DMS153 (cell line): ENCODE measurements at places on chromosomes 2 and 18.

DNA sequence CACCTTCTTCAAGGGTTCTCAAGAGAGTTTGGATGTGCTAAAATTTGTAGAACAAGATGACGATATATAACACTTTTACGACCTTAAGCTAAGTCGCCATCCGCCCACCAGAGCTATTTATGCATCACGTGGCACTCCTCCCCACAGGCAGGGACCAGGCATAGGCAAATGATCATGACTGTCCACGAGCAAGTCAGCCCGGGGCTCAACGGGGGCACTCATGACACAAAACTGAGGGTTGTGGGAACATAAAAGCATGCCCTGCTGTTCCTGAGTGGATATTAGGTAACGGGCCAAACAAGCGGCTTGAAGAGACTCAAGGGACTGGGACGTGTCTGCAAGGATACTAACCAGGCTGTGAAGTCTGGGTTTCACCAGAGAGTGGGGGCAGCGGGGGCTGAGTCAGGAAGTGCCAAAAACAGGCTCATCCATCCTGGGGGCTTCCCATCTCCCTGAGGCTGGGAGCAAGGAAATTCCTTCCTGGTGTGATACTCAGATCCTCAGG is 58.1 kb downstream of the FAM178B start:
- no peak for DNase-seq

GRCh38 chr2:234366891-234367290 is 130.0 kb downstream of the ARL4C start:
- DNase-seq = peak; percentile 22

DNA sequence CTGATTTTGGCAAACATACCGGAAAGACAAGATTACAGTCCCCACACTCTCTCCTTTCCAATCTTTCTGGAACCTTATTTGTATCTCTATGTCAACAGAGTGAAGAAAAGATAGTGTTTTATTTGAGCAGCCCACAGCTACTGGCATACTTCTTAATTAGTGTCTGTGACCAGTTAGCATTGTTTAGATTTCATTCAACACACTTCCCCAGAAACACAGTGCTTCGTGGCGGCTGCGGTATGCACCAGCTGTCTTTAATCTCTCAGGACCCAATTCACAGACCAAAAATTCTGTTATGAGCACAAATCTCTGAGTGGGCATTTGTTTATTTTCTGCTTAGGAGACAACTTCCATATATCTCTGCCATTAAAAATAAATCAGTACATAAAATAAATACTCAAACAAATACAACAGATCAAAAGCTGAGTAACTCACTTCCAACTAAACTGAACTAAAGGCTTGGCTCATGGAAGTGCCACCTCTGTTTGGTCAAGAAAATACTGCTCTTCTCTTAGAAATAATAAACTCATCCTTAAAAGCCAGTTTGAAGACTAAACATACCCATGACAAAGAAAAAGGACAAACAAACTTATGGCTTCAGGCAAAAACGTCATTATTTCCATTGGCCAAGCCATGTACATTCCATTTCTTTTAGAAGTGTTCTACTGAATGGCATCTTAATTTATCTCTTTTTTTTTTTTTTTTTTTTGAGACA is 392.4 kb downstream of the TXNL1 start:
- DNase-seq = no peak

DNA sequence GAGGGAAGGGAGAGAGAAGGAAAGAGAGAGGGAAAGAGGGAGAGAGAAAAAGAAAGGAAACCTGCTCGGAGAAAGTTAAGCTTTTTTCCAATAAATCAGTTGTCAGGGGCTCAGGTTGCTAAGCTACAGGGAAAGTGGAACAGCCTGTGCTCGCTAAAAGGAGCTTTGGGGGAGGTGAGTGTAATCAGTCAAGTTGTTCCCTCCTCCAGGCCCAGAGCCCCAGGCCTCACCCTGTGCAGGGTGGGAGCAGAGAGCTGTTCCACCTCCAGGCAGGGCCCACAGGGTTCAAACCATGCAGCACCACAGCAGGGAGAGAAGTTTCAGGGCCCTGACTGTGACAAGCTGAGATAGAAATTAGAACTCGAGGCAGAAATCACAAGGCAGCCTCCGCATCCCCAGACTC is 56.4 kb upstream of the PPP1CB start:
- DNase-seq = no peak

GRCh38 chr2:33494877-33495641 is 18.6 kb downstream of the RASGRP3 start:
- DNase-seq = no peak

- DNase-seq = no peak
Observed at GRCh38 chr18:78641689-78642231, 337.9 kb upstream of the SALL3 start.

DNA sequence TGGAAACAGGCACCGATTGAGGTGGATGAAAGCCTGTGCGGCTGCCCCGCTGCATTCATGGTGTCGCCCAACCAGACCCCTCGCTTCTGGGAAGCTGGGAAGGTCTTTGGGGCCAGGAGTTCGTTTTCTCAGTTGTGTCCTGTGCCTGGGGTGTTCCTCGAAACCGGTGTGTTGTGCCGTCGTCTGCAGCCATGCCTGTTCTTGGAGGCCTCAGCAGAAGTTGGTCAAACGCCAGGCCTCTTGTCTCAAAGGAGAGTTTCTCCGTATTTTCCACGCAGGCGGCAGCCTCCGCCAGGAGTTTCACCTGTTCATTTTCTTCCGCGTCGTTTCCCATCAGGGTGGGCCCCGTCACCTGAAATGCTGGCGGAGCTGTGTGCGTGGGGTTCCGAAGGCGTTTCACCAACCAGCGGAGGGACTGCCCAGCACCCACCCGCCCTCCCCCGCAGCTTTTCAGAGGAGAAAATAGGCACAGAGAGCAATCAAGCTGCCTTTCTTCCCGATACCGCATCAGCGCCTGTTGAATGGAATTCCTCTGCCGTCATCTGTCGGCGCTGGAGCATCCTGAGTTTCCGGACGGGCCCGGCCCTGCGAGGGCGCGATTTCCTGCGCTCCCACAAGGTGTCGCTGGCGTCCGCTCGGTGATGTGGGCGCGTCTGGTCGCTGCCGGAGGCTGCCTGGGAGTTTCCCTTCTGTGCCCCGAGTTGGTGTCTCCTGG is 17.0 kb upstream of the NFATC1 start:
- DNase-seq = no peak

- no peak for DNase-seq
Observed at GRCh38 chr18:70535041-70535440, 246.2 kb downstream of the SOCS6 start.

GRCh38 chr2:209476367-209477208 is 52.7 kb downstream of the MAP2 start:
- peak; percentile 93 for DNase-seq

GRCh38 chr2:149653831-149654445 is 66.4 kb upstream of the MMADHC start:
- no peak for DNase-seq

DNA sequence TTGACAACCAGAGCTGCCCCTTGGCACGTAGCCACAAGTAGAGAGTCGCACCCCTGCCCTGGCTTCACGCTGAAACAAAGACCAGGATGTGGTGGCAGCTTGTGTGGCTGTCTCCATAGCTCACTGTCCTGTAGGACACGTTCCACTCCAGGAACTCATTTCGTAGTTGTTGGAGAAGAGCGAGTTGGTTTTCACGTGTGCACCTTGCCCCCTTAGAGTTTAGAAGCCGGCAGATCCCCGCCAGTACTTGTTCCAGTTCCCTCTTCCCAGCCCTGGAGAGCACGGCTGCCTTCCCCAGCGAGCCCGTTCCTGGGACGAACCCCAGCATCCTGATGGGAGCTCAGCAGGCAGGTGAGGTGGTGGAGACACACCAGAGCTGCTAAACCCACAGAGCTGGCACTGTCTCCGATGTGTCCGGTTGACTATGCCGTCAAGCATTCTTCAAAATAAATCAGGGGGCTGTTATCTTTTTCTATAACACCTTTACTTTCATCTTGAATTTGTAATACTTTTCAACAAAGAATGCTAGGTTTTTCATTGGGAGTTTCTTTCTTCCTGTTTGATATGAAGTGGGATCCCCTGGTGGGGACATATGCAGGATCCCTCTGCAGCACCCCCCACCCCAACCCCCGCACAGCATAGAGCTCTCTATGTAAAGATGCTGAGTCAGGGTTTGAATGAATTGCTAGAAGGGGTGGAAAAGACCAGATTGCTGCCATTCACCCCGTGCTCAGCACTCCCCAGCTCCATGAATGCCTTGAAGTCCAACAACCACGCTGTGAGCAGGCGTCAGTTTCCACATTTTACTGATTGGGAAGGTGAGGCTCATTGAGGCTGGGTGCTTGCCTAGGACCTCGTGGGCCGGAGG is 44.5 kb downstream of the GREB1 start:
- peak; percentile 44 for DNase-seq

DNA sequence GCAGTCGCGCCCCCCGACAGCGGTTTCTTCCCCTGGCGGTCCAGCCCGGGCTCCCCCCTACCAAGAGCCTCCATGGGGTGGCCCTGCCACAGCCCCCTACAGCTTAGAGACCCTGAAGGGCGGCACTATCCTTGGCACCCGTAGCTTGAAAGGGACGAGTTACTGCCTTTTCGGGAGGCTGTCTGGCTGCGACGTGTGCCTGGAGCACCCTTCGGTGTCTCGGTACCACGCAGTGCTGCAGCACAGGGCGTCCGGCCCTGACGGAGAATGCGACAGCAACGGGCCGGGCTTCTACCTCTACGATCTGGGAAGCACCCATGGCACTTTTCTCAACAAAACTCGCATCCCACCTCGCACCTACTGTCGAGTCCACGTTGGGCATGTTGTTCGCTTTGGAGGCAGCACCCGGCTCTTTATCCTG is 475 bp downstream of the SLC4A1AP start:
- DNase-seq = no peak

GRCh38 chr18:80157708-80158343 is 48.8 kb downstream of the ADNP2 start:
- DNase-seq = no peak

DNA sequence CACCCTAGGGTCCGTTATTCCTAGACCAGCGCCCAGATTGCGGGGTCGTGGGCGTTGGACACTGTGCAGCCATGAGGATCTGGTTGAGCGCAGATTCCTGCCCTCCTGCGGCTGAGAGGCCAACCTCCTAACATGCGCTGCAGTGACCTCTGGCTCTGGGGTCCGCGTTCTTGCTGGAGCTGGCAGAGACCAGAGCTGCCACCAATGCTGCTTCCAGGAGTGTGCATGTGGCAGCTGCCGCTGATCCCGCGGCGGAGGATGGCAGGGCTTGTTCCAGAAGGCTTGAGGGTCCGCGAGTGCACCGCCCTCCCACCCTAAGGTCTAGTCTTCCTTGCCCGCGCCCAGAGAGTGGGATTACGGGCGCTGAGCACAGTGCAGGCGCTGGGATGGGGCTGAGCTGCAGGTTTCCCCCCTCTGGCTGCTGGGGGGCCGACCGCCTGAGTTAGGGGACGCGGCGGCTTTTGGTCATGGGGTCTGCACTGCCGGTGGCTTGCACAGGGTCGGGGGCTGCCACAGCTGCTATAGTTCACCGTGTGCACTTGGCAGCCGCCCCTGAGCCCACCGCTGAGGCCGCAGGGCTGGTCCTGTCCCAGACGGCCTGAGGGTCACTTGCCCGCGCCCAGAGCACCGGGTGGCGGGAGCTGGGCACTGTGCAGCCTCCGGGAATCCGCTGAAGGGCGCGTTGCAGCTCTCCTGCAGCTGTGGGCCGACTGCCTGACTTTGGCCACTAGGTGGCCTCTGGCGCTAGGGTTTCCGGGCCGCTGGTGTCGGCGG is 145.9 kb downstream of the CCDC74A start:
- peak; percentile 37 for DNase-seq

DNA sequence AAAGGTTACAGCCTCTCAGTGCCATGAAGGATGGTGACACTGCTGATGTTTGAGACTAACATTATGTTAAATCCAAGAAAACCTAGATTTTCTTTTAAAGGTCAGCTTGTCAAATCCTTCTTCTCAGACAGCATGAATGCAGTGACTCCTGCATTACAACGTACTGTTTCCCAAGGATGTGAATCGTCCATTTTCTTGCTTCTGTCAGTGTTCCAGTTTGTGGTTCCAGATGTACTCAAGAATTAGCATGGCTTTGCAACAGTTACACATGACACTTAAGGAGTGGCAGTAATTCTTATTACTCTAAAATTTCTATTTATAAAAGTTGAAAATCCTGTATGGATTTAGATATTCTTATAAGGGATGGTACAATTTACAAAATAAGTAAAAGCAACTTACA is 1.5 kb upstream of the TTC39C start:
- no peak for DNase-seq

GRCh38 chr2:215966951-215967350 is 46.4 kb downstream of the MREG start:
- no peak for DNase-seq

- no peak for DNase-seq
Observed at GRCh38 chr2:151570191-151570590, 160.5 kb downstream of the RIF1 start.

GRCh38 chr2:77418537-77418936 is 103.6 kb downstream of the LRRTM4 start:
- no peak for DNase-seq

- no peak for DNase-seq
Observed at GRCh38 chr2:43612944-43613343, 17.1 kb upstream of the THADA start.

- DNase-seq = no peak
Observed at GRCh38 chr2:158965107-158965506, 3.3 kb upstream of the TANC1 start.

DNA sequence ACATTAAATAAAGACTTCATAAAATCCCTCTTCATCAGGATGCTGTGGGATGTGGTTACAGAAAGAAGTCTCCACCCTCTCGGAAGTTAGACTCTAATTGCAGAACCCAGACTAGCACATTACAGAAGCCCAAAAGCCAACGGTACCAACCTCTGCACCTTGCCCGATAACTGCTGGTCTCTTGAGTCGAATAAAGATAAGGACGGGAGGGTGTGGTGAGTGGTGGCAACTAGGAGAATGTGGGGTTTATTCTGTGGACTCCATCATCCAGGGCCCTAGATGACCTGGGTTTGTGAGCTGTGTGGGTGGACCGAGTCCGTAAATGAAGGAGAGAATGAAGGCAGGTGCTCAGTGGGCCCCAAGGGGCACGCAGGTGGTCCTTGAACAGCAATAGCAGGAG is 462.8 kb upstream of the ID2 start:
- no peak for DNase-seq

GRCh38 chr2:40372283-40372985 is 79.5 kb downstream of the SLC8A1 start:
- no peak for DNase-seq

- DNase-seq = no peak
Observed at GRCh38 chr2:230256733-230257332, 31.3 kb downstream of the SP140 start.

DNA sequence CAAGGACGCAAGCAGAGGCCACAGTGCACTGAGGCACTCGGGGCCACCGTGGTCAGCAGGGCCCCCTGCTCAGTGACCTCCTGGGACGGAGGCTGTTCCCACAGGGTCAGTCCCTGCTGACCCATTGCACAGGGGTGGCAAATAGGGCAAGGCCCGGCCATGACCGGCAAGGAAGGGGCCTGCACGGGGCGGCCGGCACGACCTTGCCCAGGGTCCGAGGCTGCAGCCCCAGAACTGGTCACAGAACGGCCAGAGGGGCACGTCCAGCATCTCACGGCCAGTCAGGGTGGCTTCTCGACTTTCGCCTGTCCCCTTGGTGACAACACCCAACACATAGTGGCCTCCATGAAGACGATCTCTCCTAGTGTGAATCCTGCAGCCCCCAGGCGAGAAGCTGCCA is 27.6 kb upstream of the OTOS start:
- no peak for DNase-seq

- no peak for DNase-seq
Observed at GRCh38 chr2:124623560-124623959, 598.5 kb downstream of the CNTNAP5 start.

GRCh38 chr18:8659609-8660242 is 45.6 kb upstream of the MTCL1 start:
- no peak for DNase-seq

GRCh38 chr2:183148955-183149354 is 24.7 kb downstream of the NUP35 start:
- DNase-seq = no peak

GRCh38 chr2:241872313-241872642 is 2.7 kb downstream of the RTP5 start:
- no peak for DNase-seq
